ENCODE measurements at places on chromosomes 13 and 19.

DNA sequence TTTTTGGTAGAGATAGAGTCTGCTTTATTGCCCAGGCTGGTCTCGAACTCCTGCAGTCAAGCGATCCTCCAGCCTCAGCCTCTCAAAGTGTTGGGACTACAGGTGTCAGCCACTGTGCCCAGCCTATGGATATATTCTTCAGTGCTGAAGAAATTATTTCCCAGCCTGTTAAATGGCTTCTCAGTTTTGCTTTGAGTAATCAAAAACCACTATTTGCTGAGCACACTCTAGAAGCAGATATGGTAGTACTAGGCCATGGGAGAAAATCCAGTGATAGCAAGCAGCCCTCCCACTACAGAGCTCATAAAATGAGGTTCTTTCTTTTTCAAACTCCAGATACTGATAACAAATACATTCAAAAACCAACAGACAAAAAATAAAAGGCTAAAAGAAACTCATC, 80.6 kb upstream of the CLDN10 start:
- DNase-seq = no peak

GRCh38 chr19:33389421-33390100, 16.1 kb downstream of the CEBPG start:
- no peak for DNase-seq

DNA sequence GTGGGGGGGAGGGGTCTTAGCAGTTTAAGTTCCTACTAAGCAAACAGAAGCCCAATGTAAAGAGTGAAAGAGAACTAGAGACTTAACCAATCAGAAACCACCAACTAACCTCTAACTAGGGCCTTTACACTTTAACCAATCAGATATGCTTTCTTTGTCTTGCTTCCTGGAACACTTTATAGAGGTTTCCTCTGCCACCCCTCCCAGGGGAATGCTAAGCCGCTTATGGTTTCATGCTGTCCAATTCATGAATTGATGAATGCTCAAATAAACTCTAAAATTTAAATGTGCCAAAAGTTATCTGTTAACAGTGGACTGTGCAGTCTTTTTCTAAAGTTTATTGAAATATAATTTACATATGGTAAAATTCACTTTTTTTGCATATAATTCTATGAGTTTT, 33.9 kb upstream of the LATS2 start:
- no peak for DNase-seq

GRCh38 chr19:35054626-35055025, 13.1 kb downstream of the HPN start:
- DNase-seq = no peak

DNA sequence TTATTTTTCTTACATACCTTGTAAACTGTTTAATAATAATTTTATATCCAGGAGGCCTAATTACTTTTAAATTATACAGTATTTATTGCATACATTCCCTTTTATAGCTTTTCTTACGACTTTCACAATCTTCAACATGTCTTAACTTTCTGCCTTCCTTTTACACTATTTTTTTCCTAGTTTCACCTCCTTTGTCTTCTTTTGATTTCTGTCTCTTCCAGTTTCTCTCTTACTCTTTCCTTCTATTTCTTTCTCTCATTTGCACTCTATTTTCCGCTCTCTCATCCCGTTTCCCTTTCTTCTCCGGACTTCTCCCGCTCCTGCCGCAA, 11.5 kb downstream of the ZNF552 start:
- DNase-seq = peak; percentile 41

DNA sequence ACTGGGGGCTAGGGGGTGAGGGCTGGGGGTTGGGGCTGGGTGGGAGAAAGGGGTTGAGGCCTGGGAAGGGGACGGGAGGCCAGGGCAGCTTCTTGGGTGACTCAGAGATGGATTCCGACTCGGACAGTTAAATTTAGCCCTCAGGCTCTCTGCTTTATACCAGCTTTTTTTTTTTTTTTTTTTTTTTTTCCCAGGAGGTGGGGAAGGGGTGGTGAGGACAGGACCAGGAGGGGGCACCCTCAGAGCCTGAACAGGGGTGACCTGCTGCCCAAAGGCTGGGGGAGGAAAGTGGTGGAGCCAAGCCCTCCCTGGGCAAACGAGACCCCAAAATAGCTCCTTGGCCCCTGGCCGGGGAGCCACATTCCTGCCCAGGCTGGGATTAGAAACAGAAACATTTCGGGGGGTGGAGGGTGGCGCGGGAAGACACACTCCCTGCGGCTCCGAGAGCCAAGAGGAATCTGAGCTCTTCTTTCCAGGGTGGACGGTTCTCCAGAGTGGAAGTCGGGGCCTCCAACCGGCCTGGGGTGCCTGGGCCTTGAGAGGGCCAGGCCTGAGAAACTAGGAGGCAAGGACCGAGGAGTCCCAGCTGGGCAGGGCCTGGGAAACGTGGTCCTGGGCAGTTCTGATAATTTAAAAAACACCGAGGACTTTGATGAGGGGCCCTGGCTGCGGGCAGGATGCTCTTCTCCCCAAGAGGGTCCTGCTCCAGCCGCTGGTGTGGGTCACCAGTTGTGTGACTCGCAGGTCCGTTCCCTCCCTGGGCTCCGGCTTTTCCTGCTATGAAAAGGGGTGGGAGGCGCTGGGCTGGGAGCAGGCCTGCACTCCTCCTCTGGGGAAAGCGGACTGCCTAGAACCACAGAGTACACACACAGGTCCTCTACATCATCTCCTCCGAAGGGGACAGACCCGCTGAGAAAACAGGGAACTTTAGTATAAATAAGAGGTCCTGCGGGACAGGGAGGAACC, 813 bp upstream of the DMPK start:
- no peak for DNase-seq

GRCh38 chr13:62209529-62209928, 793.9 kb upstream of the PCDH20 start:
- DNase-seq = no peak

GRCh38 chr13:33081666-33082065, 65.4 kb downstream of the KL start:
- DNase-seq = no peak

DNA sequence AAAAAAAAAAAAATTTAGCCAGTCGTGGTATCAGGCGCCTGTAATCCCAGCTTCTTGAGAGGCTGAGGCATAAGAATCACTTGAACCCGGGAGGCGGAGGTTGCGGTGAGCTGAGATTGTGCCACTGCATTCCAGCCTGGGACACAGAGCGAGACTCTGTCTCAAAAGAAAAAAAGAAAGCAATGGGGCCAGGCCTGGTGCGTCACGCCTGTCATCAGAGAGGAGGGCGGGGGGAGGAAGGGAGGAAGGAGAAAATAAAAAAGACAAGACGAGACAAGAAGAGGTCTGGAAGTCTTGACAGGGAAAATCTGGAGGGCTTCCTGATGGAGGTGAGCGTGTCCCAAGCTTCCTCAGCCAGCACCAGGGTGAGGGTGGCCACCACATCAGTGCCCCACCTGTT, 54.9 kb upstream of the PTPRS start:
- DNase-seq = no peak

- DNase-seq = peak; percentile 85
Measured at GRCh38 chr13:99809926-99810325, 161.6 kb downstream of the ZIC5 start.

DNA sequence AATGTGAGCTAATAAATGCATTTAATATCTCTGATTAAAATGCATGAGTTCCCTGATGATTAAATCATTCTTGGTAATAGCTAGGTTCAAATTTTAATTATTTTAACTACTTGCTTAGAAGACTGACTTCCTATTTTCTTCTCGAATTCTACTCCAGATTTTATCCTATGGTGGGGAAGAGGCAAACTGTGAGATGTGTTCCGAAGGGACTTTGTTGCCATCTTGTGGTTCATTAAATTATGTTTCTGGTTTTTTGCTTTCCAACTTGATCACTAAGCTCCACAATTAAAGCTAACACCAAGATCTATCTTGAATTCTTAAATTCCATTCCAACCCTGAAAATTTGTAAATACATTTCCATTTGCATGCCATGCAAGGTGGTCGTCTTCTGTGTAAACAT, 538.4 kb upstream of the PCDH20 start:
- DNase-seq = peak; percentile 44

DNA sequence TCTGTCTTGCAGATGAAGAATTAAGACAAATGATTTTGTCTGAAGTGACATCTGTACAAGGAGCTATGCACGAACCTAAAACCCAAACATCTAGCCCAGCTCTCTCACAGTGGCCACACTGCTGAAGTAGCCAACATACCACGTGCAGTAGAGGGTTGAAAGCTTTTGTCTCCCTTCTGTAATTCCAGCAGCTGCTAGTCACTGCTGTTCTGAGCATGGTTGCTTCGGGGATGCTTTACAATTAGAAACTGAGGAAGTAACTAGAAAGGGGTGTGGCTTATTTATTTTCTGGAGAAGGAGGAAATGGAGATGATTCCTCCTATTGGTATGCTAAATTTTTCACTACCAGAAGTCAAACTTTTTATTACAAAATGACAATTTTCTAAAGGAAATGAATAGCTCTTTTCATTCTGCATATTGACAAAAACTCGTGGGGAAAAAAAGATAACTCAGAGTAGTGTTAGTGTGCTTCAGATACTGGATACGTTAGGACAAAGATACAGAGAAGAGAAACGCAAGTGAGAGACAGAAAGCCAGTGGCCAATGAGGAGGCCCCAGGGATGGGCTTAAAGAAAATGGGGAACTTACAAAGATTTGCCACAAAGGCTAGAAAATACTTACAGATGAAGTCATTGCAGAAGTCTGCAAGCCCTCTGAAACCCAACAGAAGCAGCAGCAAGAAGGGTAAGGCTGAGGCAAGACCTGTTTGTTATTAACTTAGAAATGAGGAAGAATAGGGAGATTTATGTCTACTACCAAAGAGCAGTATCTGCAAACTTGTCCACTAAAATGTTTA, 192.7 kb upstream of the MIR17HG start:
- no peak for DNase-seq

Measured in kidney glomerular epithelial cell (primary cell).